ENCODE measurements at places on chromosomes 4 and X.

- peak; percentile 6 for DNase-seq
Observed at GRCh38 chrX:132266583-132267355, 47.5 kb upstream of the RAP2C start.

DNA sequence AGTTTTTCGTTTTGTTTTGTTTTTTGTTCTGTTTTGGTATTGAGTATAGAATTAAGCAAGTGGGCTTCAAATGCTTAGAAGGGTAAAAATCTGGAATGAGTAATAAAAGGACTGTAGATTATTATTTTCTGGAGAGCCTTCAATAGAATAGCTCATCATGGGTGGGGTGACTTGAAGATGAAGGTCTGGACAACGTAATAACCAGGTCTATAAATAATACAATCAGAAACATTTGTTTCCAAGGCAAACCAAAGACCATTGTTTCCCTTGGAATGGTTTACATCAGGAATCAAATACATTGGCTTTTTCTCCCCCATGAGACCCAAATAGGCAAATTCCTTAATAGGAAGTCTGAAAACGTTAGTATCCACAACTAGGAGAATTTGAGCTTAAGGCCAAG is 721.6 kb downstream of the RPA4 start:
- no peak for DNase-seq

DNA sequence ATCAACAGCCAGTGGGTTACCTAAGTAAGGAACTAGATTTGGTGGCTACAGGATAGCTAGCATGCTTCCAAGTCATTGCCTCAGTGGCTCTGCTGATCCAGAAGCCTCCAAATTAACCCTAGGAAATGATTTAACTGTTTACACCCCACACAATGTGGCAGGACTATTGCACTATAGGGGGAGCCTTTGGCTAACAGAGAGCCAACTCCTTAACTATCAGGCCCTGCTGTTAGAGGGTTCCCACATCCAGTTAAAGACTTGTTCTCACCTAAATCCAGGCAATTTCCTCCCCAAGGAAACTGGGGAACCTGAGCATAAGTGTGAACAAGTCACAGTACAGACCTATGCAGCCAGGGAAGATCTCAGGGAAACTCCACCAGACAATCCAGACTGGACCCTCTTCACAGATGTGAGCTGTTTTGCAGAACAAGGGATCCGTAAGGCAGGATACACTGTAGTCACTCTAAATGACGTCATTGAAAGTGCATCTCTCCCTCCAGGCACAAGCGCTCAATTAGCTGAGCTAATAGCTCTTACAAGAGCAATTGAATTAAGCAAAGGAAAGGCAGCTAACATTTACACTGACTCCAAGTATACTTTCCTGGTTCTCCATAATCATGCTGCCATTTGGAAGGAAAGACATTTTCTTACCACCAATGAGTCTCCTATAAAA is 185.3 kb upstream of the SPOCK3 start:
- no peak for DNase-seq

DNA sequence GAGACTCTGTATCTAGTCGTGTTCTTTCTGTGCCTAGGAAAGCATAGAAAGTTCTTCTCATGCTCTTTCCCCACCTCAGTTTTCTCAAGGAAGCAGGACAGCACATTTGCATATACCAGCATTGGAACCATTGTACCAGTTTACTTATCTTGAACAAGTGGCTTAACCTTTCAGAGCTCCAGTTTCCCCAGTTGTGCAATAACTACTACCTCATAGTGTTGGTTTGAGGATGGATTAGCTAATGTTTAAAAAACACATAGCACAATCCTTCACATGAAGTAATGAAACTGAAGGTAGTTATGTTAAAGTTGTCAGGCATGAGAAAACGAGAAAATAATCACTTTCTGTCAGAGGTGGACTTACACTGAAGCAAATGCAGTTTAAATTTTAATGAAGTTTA is 92.2 kb upstream of the H2AZ1 start:
- DNase-seq = no peak

DNA sequence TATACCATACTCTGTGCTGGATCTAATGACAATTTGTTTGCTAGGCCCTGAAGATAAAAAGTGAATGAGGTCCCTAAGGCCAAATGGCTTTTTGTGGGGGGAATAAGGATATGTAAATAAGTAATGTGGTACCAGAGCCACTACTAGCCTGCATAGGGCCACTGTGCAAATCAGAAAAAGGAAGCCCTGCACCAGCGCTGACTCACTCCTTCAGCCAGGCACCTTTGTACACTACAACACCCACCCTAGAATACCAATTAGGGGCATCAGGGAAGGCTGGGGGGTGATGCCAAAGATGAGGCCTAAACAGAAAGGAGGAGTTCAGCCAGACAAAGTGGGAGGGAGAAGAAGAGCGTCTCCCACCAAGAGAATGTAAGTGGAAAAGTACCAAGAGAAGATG is 122.2 kb downstream of the CAMK2D start:
- no peak for DNase-seq

DNA sequence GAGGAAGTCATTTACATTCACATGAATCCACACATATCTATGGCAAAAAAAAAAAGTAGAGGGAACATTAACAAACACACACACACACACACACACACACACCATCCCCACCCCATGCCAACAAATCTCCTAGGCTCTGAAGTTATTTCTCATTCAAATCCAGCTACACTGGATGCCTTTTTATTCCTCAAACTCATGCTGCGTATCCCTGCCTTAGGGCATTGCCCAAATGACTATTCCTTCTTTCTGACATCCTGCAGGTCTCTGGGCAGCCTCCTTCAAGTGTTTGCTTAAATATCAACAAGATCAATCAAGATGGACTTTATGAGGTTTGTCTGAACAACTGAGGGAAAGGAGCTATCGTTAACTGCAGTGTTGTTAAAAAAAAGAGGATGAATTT is 106.5 kb upstream of the FAM9A start:
- DNase-seq = no peak

- no peak for DNase-seq
Observed at GRCh38 chr4:26879805-26880204, 19.2 kb downstream of the STIM2 start.

DNA sequence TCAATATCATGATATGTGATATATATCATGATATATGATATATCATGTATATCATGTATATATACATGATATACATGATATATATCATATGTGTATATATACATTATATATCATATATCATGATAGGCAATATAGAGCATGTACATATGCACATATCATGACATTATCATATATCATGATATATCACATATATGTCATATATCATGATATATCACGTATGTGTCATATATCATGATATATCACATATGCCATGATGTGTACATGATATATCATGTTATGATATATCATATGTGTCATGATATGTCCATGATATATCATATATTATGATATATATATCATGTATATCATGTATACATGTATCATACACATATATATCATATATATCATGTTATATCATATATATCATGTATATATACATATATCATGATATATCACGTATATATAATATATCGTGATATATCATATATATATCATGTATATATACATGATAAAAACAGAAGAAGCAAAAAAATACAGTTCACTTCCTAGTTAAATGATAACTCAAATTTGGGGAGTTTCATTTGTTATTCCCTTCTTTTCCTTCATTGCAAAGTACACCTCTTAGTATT is 670.1 kb upstream of the EPHA5 start:
- DNase-seq = no peak

GRCh38 chr4:1994938-1995337 is 13.8 kb downstream of the NELFA start:
- no peak for DNase-seq

- no peak for DNase-seq
Observed at GRCh38 chr4:78667764-78668163, 108.4 kb upstream of the BMP2K start.

DNA sequence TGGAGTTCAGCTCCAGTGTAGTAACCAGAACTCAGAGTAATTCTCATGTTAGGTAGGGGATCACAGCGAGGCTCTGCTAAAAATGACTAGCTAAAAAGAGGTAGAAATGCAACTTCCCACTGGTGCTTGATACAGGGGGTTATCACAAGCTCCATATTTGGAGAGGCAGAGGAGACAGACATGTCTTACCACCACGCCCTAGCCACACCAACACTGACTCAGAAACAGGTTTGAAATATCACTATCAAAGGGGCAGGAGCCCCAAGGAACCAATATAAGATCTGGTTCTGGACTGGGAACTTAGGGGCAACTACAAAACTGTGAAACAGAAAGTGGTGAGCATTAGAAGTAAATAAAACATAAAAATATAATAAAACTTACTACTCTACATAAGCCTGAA is 62.9 kb downstream of the IQCM start:
- no peak for DNase-seq

DNA sequence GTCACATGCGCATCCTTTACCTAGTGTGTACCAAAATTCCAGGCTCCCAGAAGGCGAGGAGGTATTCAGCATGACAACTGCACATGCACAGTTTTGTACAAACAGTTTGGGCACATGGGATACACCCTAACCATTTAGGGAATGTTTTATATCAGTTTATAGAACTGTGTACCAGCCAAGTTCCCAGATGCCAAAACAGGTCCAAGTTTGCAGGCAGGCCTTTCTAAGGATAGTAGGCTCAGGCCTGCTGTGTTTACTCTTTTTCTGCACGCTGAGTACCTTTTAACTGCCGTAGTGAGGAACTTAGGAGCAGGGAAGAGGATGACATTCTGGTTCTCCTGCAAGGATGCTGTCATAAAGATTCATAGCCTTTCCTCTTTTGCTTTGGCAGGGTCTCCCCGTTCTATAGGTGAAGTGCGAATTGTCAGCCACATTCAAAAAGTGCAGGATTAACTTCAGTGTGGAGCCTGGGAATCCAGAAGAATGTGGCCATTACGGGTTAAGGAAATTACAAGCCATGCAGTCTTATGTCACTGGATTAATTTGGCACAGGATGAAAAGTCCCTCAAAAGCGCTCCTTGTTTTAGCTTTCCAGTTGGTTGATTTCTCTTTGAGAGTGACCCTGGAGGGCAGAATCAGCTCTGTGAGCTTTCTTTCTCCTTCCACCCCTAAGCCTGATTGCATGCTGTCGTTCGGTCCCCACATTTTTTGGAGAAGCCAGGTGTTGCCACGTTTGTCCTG is 259.8 kb downstream of the ARHGAP10 start:
- DNase-seq = no peak

GRCh38 chr4:6272863-6273660 is 3.4 kb downstream of the WFS1 start:
- peak; percentile 36 for DNase-seq

- no peak for DNase-seq
Observed at GRCh38 chr4:176588436-176588835, 204.3 kb downstream of the VEGFC start.

GRCh38 chr4:105474099-105474518 is 247 bp upstream of the PPA2 start:
- peak; percentile 58 for DNase-seq

DNA sequence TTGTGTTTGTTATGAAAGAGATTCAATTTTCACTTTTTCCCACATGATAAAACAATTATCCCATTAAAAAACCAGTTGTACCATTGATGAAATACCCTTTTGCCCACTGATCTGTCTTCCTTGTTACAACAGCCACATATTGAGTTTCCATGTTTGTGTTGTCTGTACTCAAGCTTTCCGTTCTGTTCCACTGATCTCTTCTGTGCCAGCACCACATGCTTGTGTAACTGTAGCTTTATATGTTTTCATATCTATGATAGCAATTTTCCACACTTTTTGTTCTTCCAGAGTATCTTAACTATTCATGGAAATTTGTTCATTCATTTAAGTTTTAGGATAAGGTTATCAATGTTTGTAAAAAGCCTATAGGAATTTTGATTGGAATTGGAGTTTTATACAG is 24.3 kb upstream of the RELL1 start:
- DNase-seq = no peak
